ENCODE measurements at places on chromosomes 5 and 9.

GRCh38 chr9:125143377-125144090 lies at the start of gene SCAI:
Gene SCAI, minus strand, starts transcription at chr9:125143528. Its CDS starts 91 bp downstream, at chr9:125143437.
- DNase-seq: peak; percentile 94

GRCh38 chr5:91058575-91058974 lies 324.5 kb downstream of the ARRDC3 start:
- DNase-seq: no peak

- DNase-seq: no peak
Observed at GRCh38 chr9:104970271-104970987, 42.5 kb upstream of the ABCA1 start.

GRCh38 chr5:54234304-54234933 lies 76.0 kb downstream of the ARL15 start:
- no peak for DNase-seq
